HT-29 (cell line): ENCODE measurements at places on chromosomes 5 and 9. TPM values are rescaled to one million over a fixed set of nuclear protein-coding genes. Genes with fewer than 3 reads are reported as not detected.

DNA sequence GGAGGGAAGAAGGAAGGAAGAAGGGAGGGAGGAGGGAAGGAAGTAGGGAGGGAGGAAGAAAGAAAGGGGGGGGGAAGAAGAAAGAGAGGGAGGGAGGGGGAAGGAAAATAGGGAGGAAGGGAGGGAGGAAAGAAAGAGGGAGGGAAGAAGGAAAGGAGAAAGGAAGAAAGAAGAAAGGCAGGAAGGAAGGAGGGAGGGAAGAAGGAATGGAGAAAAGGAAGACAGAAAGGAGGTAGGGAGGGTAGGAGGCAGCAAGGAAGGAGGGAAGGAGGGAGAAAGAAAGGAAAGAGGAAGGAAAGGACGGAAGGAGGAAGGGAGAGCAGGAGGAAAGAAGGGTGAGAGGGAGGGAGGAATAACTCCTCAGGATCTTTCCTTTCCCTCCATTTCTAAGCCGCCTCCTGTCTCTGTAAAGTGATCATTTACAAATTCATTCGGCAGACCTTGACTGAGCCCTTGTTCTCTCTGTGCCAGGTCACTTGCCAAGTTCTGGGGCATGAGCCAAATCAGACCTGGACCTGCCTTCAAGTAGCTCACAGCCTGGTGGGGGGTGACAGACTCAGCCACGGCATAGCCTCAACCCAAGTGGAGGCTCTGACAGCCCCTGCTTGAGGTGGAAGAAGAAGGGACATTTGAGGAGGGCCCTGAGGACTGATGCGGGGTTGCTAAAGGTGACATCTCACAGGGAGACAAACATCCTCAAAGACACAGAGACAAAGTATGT is 69.0 kb upstream of the HRH2 start:
- no peak for DNase-seq

DNA sequence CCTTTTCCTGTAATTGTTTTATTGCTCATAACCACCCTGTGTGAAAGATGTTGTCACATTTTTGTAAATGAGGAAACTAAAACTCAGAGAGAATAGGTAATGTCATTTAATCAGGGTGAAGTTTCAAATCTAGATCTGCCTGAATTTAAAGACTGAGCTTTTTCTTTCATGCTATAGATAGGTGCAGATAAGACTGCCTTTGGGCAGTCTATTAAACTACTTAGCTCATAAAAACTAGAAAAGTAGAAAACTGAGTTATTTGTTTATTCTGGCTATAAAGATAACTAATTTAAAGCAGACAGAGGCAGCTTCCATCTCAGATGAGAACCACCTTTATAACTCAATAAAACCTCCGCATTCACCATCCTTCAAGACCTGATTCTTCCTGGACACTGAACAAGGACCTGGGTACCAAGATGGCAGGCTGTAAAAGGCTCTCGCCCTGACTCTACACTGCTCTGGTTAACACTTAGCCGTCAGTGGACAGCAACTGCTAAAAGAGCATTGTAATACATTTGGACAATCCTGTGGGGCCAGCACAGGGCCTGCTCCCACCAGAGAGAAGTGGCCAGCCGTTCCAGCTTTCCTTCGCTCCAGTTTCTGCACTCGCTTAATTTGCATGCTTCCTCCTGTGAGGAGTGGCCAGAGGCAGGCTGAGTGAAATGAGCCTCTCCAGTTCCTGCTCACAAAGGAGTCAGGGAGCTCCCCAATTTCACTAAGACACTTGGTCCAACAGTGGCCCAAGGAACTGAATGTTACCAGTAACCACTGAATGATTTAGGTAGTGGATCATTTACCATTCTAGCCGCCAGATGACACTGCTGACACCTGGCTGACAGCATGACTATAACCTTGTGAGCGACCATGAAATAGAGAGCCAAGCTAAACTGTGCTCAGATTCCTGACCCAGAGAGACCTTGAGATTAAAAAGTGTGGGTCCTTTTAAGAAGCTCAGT is 566.4 kb downstream of the EFNA5 start:
- peak; percentile 77 for DNase-seq

- no peak for DNase-seq
Observed at GRCh38 chr5:172142709-172143215, 45.3 kb downstream of the STK10 start.

- DNase-seq: no peak
Observed at GRCh38 chr5:29993286-29993685, 1200.2 kb upstream of the CDH6 start.

- DNase-seq: no peak
Observed at GRCh38 chr9:36100532-36100931, 36.0 kb upstream of the GLIPR2 start.

DNA sequence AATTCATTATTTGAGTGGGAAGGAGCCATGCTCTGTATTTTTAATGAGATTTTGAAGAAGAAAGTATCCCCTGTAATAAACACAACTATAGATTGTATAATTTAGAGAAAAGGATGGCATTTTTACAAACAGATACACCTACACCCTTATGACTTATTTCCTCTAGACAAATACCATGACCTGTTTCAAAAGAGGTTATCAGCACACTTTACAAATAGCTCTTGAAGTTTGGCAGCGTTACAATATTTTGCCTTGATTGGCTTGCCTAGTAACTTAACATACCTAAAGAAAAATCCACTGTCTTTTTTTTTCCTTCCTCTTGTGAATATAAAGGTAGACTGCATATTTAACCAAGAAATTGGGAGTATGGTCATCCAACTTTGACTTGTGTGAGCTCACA is 28.5 kb upstream of the CETN3 start:
- DNase-seq: no peak

DNA sequence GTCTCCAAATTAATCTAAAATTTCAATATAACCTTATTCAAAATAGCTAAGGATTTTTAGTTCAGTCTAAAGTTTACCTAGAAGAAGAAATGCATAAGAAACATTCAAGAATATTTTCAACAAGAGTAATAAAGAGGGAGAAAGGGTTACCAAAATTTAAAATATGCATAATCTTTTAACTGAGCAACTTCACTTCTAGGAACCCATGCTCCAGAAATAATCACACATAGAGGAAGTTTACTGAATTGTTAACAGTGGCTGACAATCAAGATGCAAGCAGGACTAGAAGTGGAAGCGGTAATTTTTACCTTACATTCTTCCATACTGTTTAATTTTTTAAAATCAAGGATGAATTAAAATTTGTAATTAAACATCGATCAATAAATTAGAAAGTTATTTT is 1.9 kb downstream of the PJA2 start:
- DNase-seq: no peak

DNA sequence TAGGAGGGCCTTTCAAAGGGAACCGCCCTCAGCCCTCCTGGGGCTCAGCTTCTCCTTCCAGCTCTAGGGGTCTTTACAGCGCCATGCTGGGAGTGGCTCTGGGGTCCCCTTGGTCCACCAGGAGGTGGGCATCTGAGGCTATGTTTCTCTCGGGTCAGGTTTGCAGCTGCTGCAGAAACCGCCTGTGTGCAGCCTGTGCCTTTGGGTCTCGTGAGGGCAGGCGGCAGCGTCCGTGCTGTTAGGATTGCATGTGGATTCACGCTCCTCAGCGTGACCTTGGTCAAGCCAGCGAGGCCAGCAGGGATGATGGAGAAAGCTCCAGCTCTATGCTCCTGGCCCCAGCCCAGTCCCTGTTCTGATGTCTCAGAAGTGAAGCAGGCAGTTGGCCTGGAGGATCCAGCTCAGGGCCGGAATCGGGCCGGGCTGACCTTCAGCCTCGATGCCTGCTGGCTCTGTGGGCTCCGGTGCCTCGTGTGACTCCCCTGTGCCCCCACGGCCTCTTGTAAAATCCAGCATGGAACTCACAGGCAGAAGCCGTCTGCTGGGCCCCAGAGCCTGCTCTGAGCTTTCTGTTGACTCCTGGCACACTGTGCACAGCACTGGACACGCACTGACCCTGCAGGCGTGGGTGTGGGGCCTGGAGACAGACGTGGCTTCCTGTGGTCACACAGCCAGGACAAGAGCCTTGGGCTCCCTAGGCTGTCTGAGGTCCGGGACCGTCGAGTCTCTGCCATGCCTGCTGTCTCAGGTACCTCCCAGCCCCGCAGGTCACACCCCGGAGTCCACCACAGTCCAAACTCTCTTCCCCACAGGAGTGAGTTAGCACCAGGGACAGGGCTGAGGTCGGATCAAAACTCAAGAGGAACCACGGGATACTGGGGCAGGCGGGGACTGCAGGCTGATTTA is 54.3 kb downstream of the TRIP13 start:
- no peak for DNase-seq

GRCh38 chr5:119385536-119386128 is 29.8 kb downstream of the TNFAIP8 start:
- DNase-seq: no peak

- no peak for DNase-seq
Observed at GRCh38 chr9:5735072-5735471, 97.8 kb downstream of the ERMP1 start.

DNA sequence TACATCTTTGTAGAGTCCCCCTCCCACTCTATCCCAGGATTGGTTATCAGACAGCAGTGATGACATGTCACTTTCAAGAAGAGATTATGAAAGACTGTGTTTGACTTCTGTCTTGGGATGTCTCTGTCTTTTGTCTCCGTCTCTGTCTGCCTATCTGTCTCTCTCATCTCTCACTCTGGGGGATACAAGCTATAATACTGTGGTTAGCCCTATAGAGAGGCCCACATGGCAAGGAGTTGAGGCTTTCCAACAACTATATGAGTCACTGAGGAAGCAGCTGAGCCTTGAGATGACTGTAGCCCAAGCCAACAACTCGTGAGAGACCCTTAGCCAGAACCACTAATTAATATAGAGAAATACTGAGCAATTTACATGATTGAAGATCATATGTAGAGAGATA is 284.8 kb downstream of the PDE4D start:
- DNase-seq: no peak

- no peak for DNase-seq
Observed at GRCh38 chr9:3879726-3880505, 354.1 kb upstream of the RFX3 start.

- peak; percentile 92 for DNase-seq
Observed at GRCh38 chr5:168291342-168291963, at the start of gene WWC1. TSS of gene WWC1 (plus strand) at chr5:168291645. CDS start at chr5:168292153, 508 bp downstream.

DNA sequence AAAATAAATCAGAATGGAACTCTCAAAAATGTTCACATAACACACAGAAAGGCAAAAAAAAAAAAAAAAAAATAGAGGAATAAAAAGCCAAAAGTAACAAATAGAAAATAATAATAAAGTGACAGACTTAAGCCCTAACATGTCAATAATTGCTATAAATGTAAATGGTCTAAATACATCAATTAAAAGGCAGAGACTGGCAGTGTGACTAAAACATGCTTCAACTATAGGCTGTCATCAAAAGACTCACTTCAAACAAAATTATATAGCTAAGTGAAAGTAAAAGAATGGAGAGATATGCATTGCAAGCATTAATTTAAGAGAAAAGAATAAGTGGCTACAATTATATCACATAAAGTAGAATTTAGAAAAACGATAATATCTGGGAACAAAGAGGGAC is 114.2 kb downstream of the PHF2 start:
- no peak for DNase-seq

GRCh38 chr9:28389411-28389810 is 816.1 kb upstream of the C9orf72 start:
- DNase-seq: no peak

DNA sequence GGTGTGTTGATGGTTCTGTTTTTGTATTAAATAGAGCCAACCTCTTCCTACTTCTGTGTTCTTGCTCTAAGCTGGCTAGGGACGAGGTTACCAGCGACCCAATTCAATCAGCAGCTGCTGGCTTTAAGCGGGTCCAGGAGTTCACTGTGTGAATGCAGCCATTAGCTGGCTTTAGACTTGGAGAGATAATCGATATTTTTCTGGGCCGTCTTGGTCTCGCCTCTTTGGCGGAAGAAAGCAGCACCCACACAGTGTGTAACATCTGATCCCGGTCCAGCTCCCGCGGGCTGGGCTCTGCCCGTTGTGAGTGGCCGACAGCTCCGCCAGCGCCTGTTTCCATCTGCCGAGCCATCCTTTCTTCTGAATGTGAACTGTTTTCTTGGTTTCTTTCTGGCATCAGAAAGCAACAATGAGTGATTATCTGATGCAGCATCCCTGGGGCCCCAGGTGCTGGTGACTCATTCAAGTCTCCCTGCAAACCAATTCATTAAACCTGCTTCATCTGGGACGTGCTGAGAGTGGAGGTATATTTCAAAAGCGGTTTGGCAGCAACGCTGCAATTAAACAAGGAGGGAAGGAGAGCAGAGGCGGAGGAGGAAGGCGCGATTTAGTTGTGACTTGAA is 90.8 kb upstream of the IRX4 start:
- no peak for DNase-seq

- DNase-seq: no peak
Observed at GRCh38 chr5:122694884-122695283, 80.0 kb upstream of the SNX2 start.

DNA sequence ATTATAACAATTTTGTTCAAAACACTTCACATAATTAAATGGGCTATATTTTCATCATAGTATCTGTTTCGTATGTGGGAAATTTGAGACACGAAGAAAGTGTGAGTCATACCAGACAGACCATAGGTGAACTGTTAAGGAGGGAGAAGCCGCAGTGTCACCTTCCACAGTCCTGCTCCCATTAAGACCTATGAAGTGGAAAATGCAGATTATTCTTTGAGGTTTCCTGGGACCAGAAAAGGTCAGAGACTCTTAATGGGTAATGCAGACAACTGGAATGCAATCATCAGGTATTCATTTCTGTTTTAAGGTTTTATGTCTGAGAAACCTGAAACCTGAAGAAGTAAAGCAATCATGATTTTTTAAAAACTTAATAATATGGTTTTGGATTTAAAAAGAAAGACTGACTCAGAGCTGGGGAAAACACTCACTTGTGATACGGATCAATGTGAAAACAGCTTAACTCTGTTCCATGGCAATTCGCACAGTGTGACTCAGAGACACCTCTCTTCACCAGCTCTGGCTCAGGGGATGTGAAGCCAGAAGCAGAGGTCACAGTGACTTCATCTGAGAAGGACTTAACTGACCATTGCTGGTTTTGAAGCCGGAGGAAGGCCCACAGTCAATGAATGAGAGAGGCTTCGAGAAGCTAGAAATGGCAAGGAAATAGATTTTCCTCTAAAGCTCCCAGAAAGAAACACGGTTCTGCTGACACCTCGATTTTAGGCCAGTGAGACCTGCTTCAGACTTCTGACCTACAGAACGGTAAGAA is 17.2 kb upstream of the GCNT1 start:
- DNase-seq: no peak

DNA sequence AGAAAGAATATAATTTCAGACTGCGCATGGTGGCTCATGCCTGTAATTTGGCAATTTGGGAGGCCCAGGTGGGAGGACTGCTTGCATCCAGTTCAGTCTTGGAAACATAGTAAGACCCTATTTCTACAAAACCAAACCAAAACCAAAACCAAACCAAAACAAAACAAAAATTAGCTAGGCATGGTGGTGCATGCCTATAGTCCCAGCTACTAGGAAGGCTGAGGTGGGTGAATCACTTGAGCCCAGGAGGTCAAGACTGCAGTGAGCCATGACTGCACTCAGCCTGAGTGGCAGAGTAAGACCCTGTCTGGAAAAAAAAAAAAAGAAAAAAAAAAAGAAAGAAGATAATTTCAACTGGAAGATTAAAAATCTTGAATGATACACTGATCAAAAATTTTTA is 137.0 kb upstream of the ACOT12 start:
- DNase-seq: no peak

The SOX30 gene
- 0.15 and 0.37 TPM in 2 replicates for total RNA-seq

The PHYHD1 gene
- total RNA-seq: not detected in 2 replicates

The NSUN2 gene
- total RNA-seq: 76.7 and 83.3 TPM in 2 replicates

The PRPF4 gene
- 21.3 and 21.8 TPM in 2 replicates for total RNA-seq

The SNX24 gene
- 0.99 and 1.3 TPM in 2 replicates for total RNA-seq

The GPR151 gene
- total RNA-seq: not detected in 2 replicates

The NR6A1 gene
- 3.4 and 4.7 TPM in 2 replicates for total RNA-seq

The NR4A3 gene
- total RNA-seq: 0.13 TPM in 1 of 2 replicates, not detected in the other

The PNPLA7 gene
- total RNA-seq: 0.60 and 0.94 TPM in 2 replicates

The SMIM32 gene
- total RNA-seq: not detected in 2 replicates

The TSPAN17 gene
- total RNA-seq: 25.6 and 34.2 TPM in 2 replicates

The HEMGN gene
- not detected in 2 replicates for total RNA-seq
